ENCODE measurements at places on chromosomes 3 and 15.

- no peak for DNase-seq
Observed at GRCh38 chr3:7875925-7876324, 625.7 kb upstream of the LMCD1 start.

- DNase-seq = no peak
Observed at GRCh38 chr3:55615039-55615693, 128.1 kb upstream of the WNT5A start.

- no peak for DNase-seq
Observed at GRCh38 chr15:99055555-99056134, 48.1 kb upstream of the PGPEP1L start.

DNA sequence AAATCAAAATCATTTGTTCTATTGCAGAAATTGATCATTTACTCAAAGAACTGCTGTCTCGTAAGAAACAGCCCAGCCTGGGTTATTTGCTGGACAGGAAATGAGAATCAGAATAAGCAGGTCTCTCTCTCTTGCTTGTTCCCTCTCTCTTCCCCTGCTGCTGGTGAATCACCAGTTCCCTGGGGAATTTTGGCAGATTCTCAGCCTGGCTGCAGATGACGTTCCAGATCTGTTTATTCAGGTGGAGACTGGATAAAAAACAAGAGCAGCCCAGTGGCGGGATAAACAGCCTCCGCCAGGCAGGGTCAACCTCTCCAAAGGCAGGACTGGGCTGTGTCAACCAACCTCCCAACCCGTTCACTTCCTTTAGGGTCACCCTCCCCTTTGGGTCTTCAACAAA is 72.1 kb downstream of the LRIG1 start:
- peak; percentile 91 for DNase-seq

- no peak for DNase-seq
Observed at GRCh38 chr3:138835397-138835757, 649 bp upstream of the PIK3CB start.

DNA sequence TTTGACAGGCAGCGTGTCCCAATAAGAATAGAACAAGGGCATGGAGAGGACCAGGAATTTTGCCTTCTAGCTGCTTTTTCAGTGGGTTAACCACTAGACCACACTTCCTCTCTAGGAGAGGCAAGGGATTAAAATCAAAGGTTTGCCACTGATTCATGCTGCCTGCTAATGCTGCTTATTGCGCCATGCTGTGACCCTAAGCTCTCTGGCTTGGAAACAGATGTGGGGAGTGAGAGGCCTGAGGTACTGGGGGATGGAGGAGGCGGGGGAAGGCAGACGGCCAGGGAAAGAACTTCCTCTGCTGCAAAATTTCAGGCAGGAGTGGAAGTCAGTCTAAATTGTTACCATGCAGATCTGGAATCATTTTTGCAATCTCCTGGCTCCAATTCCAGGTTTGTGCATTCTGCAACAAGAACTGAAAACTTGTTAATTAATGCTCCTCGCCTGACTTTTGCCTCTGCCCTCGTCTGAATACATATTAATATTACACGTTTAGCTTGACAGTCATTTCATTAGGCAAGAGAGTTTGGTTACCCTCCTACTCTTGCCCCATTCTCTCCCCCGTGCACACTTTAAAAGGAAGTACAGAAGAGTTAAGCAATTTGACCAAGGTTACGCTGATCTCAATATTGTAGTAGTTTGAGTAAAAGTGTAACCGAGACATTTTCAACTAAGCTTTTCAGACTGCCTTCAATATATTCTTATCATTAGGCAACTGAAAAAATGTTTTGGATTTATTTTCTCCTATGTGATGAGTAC is 121.7 kb upstream of the SPRED1 start:
- DNase-seq = peak; percentile 89

DNA sequence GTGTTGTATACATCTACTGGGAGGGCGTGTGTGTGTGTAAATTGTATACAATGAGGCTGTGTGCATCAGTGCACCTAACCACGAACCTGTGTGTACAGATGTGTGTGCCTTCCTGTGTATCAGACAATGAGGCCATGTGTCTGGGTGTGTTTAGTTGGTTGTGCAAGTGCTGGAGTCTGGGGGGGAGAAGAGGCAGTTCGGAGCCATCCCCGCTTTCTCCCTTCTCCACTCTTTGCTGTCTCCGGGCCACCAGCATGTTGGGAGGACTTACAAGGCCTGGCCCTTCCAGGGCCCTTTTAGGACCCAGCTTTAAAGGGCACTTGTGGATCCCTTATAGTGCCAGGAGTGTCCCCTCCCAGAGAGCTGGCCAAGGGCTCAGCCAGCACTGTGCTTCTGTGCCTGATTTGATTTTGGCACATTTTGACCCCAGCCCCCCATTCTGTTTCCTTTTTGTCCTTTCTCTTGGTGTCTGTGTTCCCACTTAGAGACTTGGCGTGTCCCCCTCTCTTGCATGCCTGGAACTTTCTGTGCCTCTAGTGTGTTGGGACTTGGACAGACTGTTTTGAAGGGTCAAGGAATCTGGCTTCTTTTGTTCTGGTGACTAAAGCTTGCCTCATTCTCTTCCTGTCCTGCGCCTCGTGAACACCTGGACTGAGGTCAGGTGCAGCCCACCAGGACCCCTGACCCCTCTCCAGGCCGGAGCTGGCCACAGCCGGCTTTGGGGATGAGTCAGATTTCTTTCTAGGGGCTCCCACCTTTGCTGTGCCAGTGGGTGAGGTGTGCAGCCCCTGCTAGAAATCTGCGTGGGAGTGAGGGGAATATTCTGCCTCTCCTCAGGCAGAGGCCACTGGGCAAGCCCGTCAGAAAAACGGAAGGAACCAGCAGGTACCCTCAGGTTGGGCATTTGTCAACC is 1.5 kb downstream of the CTDSPL start:
- peak; percentile 37 for DNase-seq

DNA sequence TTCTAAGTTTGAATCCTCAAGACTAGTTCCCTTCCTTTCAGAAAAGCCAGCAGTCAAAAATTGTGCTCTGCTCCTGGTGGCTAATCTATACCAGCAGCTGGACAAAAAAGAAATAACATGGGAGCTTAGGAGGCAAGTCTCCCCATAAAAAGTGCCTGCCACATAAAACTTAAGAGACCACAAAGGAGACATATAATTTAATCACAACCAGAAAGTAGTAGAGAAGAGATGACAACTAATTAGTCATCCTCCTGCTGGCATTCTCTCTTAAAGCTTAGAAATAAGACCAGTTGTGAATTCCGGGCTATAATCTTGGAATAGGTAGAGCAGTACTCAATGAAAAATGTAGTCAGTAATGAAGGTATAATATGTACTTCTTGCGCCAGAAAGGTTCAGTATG is 20.2 kb upstream of the IMPG2 start:
- no peak for DNase-seq

DNA sequence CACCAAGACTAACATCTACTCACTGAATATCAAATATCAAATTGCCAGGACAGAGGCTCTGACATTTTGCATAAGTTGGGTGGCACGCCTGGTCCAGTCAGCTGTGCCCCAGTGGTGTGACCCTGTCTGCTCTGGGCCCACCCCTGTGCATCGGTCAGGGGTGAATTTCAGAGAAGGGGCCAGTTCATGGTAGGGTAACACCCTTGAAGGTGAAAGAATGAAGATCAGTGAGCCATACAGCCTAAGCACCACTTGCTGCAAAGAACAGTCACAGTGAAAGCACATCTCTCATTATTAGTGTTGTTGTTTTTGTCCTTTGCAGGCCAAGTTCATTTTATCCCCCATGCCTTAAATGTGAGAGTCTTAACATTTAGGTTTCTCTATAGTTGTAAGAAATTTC is 86.8 kb downstream of the MYRIP start:
- no peak for DNase-seq

GRCh38 chr3:19886404-19886803 is 47.6 kb downstream of the EFHB start:
- no peak for DNase-seq

DNA sequence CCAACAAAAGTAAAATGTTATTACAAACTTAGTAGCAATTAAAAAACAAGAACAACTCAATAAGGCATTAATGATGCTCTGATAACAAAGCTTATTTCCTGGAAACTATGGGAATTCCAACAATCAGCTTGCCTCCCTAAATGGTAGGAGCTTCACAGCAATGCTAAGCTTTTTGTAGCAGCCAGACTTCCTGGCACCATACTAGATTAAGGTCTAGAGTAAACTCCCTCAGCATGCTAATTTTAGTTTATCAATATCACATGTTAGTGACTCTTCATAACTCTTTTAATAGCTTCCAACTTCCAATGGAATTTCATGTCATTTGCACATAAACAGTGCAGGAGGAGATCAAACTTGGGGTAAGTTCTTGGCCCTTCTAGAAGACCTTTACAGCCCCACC is 782.0 kb downstream of the MCTP2 start:
- no peak for DNase-seq
